ENCODE measurements at places on chromosomes 6 and 20.

- DNase-seq, result no peak
These were observed 413.5 kb downstream of the BTBD3 start for GRCh38 chr20:12331236-12331635.

DNA sequence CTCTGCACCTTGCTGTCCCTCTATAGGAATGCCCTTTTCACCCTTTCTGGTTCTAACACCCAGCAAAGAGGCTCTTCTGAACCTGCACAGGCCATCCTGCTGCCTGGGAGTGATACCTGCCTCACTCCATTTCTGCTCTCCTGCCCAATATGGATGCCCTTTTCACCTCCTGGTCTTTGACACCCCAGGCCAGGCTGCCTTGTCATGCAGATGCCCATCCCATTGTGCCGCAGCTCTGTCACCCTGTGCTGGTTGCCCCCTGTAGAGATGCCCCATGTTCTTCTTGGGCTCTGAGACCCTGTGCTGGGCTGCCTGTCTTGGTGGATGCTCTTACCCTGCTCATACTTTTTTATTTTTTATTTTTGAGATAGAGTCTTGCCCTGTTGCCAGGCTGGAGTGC is 95.3 kb downstream of the CDKAL1 start:
- DNase-seq, result no peak

DNA sequence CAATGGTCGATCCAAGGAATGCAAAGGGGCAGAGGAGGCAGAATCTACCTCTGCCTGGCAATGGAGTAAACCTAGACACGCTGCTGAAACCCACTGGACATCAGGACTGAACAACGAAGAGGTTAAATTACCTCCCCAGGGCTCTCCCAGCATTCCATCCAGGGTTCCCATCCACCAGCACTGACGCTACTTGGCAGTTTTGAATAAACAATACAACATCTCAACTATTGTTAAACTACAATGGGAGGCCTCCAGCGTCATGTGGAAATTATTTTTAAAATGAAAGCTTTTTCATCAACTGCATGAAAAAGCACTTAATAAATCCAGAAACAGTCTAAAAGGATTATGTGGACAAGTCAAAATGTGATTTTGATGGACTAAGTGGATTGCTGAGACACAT is 96.8 kb upstream of the NHSL1 start:
- no peak for DNase-seq

DNA sequence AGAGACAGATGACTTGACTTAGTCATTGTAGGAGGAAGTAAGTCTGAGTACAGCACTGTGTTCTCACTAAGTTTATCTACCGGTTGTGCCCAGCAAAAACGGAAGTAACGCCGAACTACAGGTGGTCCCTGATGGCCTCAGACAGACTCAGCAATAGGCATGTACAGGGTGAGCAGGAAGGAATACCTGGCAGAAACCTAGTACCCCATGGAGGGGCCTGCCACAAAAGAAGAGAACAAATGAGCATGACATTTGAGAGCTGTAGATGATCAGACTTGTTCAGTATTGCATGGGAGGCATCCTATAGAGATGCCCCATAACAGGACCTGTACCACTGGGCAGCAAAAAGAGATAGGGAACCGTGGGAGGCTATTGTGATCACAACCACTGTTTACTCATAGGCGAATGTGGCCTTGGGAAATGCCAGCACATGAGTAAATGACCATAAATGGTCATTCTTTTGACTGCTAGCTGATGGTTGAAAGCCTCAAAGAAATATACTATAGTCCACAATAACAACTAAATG is 106.4 kb upstream of the TAB2 start:
- DNase-seq, result no peak

GRCh38 chr6:146543211-146543939 is at the start of gene RAB32:
Gene RAB32, plus strand, starts transcription at chr6:146543833. Its CDS starts 39 bp downstream, at chr6:146543872.
- DNase-seq, result peak; percentile 63

- DNase-seq, result no peak
These were observed 105.7 kb upstream of the PHACTR1 start for GRCh38 chr6:12610862-12611261.

- no peak for DNase-seq
These were observed 142.5 kb downstream of the KLHL32 start for GRCh38 chr6:97067045-97067444.

DNA sequence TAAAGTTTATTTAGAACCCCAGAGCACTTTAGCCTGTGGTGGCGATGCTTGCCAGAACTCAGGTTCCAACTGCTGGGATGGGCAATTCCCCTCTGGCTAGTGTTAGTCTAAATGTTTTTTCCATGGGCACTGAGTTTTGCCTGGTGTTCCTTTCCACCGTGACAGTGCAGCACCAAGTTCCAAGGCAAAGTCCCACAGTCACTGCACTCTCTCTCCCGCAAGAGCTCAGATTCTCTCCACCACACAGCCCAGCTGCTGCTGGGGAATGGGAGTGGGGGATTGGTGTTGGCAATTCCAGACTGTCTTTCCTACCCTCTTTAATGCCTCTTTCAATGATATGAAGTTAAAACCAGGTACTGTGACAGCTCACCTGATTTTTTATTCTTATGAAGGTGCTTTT is 247.6 kb downstream of the ALDH8A1 start:
- DNase-seq, result no peak

DNA sequence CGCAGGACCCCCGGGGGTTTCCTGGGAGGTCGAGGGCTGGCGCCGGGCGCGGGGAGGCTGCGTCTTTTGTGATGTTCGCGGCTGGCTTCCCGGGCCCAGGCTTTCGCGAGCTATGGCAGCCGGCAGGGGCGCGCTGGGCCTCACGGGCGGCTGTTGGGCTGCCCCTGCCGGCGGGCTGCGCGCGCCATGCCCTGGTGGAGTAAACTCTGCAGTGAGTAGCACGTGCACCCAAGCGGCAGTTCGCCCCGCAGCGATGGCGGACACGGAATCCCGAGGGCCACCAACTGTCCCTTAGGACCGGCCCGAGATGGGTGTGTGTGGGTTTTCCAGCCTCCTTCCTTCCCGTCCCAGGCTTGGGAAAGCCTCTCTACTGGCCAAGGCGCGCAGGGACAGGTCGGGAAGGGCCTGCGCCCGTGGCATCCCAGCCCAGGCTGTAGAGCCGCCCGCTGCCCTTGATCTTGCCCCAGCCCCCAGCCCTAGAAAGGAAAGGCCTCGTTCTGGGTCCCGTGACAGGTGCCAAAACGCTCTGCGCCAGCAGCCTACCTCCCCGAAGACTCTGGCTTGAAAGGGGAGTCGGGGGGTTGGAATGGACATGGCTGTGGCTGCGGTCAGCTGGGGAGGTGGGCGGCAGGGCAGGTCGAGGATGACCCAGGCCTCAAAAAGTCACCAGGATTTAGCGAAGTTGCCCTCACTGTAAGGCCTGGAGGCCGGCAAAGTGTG is 49.7 kb downstream of the ZBTB2 start:
- no peak for DNase-seq

DNA sequence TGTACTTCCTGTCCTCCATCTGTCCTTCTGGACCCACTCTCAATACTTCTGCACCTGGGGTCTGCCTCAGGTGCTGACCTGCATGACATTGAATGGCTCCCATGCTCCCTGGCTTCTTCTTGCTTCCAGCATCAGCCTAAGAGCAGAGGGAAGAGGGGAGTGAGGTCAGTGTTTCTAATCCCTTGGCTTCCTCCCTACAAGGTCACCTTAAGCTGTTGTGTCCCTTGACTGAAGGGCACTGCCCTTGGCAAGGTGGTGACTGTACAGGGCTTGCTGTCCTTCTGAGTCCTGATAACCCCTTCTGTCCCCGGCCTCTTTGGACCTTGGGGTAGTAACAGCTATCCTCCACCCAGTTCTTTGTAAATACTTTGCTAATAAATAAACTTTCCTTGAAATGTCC is 9.6 kb downstream of the HLA-DMB start:
- no peak for DNase-seq

GRCh38 chr6:149965194-149966020 is 1.7 kb downstream of the ULBP1 start:
- DNase-seq, result no peak

- DNase-seq, result no peak
These were observed 719.1 kb downstream of the CD109 start for GRCh38 chr6:74415056-74415455.

DNA sequence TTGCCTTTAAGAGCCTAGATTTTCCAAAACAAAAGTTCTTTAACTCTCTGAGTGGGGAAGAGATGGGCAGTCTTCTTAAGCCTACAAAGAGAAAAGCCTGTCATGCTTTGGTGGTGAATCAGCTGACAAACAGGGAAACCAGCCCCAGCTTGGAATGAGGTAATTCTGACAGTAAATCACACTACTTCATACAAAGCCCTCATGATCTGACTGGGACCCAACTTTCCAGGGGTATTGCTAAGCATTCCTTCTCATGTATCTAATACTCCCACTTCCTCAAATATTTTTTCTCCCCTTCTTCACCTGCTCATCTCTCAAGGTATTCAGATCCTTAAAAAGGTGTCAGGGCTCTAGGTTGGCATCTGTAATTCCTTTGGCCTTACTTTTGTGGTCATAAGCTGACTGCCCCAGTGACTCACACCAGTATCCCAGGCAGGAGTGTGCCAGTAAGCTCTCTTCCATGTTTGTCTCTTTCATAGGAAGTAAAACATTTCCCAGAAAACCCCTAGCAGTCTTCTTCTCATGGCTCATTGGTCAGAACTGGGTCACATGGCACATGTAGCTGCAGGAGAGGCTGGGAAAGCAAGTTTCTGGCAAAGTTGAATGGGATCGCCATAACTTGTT is 15.0 kb upstream of the TBC1D22B start:
- peak; percentile 42 for DNase-seq

- DNase-seq, result no peak
These were observed 15.6 kb upstream of the SYNDIG1 start for GRCh38 chr20:24453869-24454268.

DNA sequence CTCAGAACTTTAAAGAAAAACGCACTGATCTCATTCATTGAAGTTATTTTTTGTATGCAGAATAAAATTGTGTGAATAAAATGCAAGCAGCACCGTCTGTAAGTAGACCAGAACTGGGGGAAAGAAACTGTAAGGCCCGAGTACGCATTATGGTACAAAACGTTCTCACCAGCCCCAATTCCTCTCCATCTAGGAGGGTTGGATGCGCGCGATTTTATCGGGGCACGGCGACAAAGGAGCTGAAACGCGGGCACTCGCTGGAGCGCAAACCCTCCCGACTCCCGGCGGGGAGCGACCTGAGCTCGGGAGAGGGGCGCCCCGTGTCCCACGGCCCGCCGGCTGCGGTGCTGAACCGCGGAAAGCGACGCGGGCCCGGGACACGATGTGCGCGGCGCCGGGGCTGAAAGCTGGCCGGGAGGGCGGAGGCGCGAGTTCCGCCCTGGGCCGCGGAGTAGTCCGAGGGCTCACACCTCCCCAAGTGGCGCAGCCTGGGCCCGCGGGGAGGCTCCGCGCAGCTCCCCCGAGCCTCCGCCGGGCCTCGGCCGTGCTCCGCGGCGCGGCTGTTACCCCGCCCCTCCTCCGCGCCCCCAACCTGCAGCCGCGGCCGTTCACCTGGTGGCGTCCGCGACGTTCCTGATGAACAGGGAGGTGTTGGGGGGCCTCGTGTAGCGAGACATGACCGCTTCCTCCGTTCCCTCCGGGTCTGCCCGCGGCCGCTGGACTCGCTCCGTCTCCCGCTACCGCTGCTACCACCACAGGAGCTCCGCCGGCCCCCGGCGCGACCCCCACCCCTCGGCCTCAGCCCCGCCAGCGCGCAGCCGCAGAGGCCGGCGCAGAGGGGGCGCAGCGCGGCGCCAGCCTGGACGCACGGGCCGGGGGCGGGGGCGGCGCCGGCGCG is at the start of gene SRSF12:
TSS of gene SRSF12 (minus strand) at position 861 of the 898 bp plus-strand sequence. CDS start at position 677, 184 bp downstream.
- peak; percentile 29 for DNase-seq

GRCh38 chr20:49620364-49621240 is 52.7 kb upstream of the PTGIS start:
- no peak for DNase-seq

GRCh38 chr6:31353384-31353945 is 3.5 kb downstream of the HLA-B start:
- no peak for DNase-seq

- DNase-seq, result no peak
These were observed 10.7 kb downstream of the PSMG4 start for GRCh38 chr6:3269281-3269975.

GRCh38 chr20:34415079-34415478 is 52.0 kb downstream of the ITCH start:
- no peak for DNase-seq

GRCh38 chr6:50961611-50962010 is 142.9 kb downstream of the TFAP2B start:
- DNase-seq, result no peak

DNA sequence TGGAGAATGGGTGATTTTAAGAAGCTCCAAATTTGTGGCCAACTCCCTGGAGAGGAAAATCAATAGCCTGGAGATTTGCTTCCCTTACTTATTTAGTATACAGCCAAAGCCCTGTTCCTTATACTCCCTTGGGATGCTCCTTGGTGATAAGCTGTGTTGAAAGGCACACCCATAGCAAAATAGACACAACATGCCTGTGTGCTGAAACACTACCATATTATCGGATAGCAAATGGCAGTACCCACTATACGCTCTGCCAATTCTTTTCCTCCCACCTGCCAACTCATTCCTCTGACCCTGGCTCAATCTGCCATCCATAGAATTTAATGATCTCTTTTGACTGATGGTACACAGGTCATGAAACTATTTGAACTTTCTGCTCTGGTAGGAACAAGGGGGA is 98.2 kb downstream of the CLIC5 start:
- DNase-seq, result no peak

DNA sequence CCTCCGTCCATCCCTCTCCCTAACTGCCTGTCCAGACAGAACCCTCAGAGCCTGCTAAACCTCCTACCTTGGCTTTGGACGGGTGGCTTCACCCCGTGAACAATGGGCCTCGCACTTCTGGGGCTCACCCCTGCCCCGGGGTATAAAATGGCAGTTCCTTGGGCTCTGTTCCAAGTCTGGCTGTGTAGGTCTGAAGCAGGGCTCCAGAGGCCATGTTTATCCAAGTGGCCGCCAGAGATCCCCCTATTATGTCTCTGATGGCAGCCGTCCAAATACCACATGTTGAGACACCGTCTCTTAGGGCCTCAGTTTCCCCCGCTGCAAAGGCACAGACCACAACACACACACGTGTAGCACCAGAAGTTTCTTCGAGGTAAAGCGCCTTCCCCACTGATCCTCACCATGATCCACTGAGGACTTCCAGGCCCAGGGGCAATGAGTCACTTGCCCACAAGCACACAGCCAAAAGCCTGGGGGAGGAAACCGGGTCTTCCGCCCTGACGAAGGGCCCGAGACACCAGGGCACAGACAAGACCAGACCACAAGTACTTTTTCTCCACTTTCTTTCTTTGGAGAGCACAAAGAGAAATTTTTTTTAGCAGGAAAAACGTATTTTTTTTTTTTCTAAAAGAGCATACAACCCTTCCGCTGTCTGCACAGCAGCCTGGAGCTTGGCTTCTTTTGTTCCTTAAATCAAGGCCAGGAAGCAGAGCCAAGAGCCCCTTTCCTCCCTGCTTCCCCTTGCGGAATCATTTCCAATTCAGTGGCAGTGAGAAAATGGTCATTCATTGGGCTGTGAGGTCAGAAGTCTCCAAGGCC is 11.8 kb downstream of the CPNE5 start:
- peak; percentile 79 for DNase-seq

- no peak for DNase-seq
These were observed 64.6 kb downstream of the PLG start for GRCh38 chr6:160766657-160766988.

DNA sequence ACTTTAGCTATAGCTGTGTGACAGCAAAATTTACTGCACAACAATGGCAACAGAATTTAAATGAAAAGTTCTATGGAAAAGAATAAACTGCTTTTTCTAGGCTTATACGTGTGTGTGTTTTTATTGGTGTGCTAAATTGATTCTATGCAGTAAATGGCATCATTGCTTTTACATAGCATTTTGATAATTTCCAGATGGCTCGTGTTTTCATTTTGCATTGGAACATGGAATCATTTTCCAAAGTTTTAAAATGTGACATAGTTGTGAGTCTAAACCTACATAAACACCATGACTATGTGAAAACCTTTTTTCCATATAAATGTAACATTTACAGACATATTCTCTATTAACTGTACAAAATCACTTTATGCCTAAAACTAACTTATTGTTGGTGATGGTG is 127.8 kb downstream of the SIM1 start:
- DNase-seq, result no peak

Measured in H54 (cell line).